ENCODE measurements at places on chromosomes 12 and 14.

DNA sequence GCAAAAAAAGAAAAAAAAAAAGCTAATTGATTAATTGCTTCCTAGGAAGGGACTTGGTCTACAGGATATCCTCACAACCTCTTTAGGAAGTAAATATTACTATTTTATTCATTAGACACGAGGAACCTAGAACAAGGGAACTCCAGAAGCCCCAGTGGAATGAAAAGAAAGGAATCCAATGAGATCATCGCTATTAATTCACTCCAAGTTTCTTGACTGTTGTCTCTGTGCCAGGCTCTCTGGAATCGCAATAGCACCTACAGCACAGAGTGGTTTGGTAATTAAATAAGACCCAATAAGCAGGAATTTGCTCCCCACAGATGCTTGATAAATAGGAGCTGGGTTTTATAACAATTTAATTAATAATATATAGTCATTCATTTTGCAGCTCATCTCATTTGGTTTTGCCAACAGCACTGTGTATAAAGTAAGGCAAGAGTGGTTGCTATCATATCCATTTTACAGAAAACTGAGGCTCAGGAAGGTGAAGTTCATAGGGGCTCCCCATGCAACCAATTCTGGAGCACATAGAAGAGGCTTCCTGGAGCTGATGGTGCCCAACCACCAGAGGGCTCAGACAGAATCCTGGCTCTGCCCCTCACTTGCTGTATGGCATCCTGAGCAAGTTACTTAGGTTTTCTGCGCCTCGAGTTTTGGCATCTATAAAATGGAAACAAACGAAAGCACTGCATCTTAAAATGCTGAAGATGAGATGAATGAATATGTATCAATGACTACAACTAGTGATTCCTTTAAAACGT is 420.2 kb downstream of the MED13L start:
- no peaks in the 10 kb centered on the region for H3K36me3 ChIP-seq
- no peak overlapping the region for H3K4me3 ChIP-seq
- no peak for DNase-seq
- H3K27me3 ChIP-seq: no peaks in the 10 kb centered on the region
- no peaks in the 10 kb centered on the region for H3K4me1 ChIP-seq
- no peak overlapping the region for H3K27ac ChIP-seq

GRCh38 chr14:100762901-100763300 is 36.2 kb downstream of the DLK1 start:
- no peaks in the 10 kb centered on the region for H3K4me1 ChIP-seq
- no peak for DNase-seq
- no peak overlapping the region for H3K27ac ChIP-seq
- no peaks in the 10 kb centered on the region for H3K27me3 ChIP-seq
- no peak overlapping the region for H3K4me3 ChIP-seq

DNA sequence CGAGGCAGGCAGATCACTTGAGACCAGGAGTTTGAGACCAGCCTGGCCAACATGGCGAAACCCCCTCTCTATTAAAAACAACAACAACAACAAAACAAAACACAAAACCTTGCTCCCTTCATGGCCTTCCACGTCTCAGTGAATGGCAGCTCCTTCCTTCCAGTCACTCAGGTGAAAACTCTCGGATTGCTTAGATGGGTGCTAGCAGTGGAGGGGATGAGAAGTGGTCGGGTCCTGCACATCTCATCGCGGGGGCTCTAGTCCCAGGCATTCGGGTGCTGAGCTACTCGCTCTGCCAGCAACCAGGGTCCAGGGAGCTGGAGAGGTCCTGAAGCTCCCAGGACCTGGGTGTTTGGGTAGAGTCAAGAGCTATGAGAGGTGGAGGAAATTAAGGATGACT is 7.7 kb downstream of the SLC6A13 start:
- H3K4me3 ChIP-seq: no peak overlapping the region
- no peaks in the 10 kb centered on the region for H3K36me3 ChIP-seq
- no peak overlapping the region for H3K27ac ChIP-seq
- DNase-seq: no peak
- no peaks in the 10 kb centered on the region for H3K27me3 ChIP-seq
- no peaks in the 10 kb centered on the region for H3K4me1 ChIP-seq

- no peaks in the 10 kb centered on the region for H3K4me1 ChIP-seq
- no peaks in the 10 kb centered on the region for H3K27me3 ChIP-seq
- no peaks in the 10 kb centered on the region for H3K36me3 ChIP-seq
- no peak overlapping the region for H3K27ac ChIP-seq
Observed at GRCh38 chr14:42421377-42422078, 814.9 kb downstream of the LRFN5 start.

- no peaks in the 10 kb centered on the region for H3K4me1 ChIP-seq
- H3K27ac ChIP-seq: no peak overlapping the region
- H3K27me3 ChIP-seq: no peaks in the 10 kb centered on the region
- no peak overlapping the region for H3K4me3 ChIP-seq
Observed at GRCh38 chr12:109963743-109964429, 32.3 kb downstream of the GIT2 start.

- no peaks in the 10 kb centered on the region for H3K27me3 ChIP-seq
- H3K27ac ChIP-seq: no peak overlapping the region
- DNase-seq: no peak
- no peaks in the 10 kb centered on the region for H3K36me3 ChIP-seq
- peak overlapping the region; percentile 62 for H3K4me3 ChIP-seq
- H3K4me1 ChIP-seq: peaks cover 61% of the 10 kb centered on the region
Observed at GRCh38 chr12:113134071-113134470, 1.5 kb downstream of the RASAL1 start.

DNA sequence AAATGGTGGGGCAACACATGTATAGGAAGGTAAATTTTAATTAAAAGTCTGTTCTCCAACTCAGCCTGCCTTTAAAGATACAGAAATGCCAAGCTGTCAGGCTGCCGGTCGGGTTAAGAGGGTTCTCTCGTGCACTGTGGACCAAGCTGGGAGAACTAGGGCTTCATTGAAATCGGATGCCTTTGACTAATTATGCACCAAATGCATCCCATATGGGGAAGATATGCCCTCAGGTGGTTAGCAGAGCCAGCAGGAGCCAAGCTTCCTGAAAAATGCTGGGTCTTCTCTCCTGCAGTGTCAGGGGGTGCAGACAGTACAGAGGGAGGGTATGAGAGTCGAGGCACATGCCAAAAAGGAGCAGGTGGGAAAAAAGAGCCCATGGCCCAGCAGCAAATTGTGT is 236.1 kb downstream of the CACNA1C start:
- H3K27ac ChIP-seq: no peak overlapping the region
- H3K27me3 ChIP-seq: no peaks in the 10 kb centered on the region
- no peaks in the 10 kb centered on the region for H3K36me3 ChIP-seq
- no peak for DNase-seq
- no peaks in the 10 kb centered on the region for H3K4me1 ChIP-seq

DNA sequence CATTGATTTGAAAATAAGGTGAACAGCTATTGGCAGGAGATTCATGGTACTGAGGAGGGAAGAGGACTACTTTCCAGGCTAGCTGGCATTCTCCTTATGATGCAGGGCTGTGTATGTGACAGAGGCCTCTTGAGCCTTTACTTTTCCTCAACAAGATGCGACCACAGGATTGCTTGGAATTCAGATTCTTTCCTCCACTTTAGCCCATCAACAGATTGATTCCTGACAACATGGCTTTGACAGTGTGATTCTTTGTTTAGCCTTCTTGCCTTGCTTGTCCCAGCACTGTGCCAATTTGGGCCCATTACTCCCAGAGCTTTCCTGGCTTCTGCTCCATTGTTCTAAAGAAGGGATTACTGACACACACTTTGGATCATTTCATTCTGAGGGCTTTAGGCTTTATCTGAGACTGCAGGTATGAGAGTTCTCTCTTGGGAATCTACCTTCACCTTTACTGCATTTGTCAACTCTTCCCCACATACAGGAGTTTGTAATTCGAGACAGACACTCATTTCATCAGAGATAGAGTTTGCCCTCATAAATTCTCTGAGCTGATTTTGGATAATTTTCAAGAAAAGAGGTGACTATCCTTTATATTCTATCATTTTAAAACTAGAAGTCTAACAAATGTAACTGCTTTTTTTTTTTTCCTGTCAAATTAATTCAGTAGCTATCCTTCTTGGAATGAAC is 206.4 kb upstream of the GZMB start:
- no peak overlapping the region for H3K4me3 ChIP-seq
- no peak overlapping the region for H3K27ac ChIP-seq
- DNase-seq: no peak
- H3K36me3 ChIP-seq: no peaks in the 10 kb centered on the region

- no peak for DNase-seq
- peaks cover 11% of the 10 kb centered on the region for H3K4me1 ChIP-seq
- no peak overlapping the region for H3K27ac ChIP-seq
- H3K36me3 ChIP-seq: no peaks in the 10 kb centered on the region
- no peaks in the 10 kb centered on the region for H3K27me3 ChIP-seq
Observed at GRCh38 chr14:69318901-69319475, 59.0 kb downstream of the GALNT16 start.

- no peaks in the 10 kb centered on the region for H3K27me3 ChIP-seq
- H3K27ac ChIP-seq: no peak overlapping the region
- peak; percentile 76 for DNase-seq
- no peaks in the 10 kb centered on the region for H3K36me3 ChIP-seq
Observed at GRCh38 chr14:21894003-21894897, 220.6 kb upstream of the OR4E1 start.

DNA sequence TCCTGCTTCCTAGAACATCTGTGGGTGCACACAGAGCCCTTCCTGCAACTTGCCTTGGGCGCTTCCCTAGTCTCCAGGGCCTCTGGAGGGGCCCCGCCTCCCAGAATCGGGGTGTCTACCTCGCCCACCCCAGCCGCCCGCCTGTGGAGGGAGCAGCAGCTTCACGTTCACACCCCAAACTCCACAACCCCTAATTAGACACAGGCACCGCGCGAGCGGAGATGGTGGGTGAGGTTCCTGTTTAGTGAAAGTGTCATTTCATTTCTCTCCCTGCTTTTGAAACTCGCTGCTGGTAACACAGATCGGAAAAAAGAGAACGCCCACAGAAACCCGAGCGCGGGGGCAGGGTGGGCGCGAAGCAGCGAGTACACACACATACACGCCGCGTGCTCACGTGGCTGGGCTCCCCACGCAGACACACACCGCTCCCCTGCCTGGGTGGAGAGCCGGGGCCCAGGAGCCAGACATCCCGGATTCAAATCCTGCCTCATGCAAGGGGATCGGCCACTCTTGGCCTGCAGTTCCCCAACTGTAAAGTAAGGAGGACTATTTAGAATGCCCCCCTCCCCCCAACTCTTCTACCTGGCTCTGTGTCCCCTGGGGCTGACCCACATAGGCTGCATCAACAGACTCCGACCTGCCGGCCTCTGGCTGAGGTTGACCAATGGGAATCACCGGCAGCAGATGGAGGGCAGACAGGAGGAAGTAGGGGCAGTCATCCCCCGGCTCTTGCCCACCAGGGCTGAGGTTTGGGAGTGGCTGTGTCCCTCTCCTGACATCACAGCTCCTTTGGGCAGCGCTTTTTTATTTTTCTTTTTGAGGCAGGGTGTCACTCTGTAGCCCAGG is 79.2 kb upstream of the NCOR2 start:
- peak overlapping the region; percentile 32 for H3K4me3 ChIP-seq
- H3K27me3 ChIP-seq: no peaks in the 10 kb centered on the region
- H3K36me3 ChIP-seq: peaks cover 4% of the 10 kb centered on the region
- peak; percentile 68 for DNase-seq
- H3K27ac ChIP-seq: no peak overlapping the region

DNA sequence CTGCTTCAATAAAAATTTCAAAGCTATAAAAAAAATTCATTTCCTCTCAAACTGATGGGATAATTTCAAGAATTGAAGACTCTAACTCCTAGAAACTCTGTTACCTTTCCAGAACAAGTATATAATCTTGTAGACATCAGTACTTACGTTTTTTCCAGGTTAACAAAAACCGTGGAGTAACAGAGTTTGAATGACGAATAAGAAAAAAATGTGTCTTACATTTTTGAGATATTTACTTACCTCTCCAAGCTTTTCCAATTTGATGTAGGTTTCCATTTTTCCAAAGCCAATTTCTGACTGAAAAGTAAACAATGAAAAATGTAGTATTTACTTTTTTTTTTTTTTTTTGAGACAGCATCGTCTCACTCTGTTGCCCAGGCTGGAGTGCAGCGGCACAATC is 100.2 kb downstream of the CDK17 start:
- H3K4me3 ChIP-seq: no peak overlapping the region
- no peak overlapping the region for H3K27ac ChIP-seq
- DNase-seq: no peak
- peaks cover 23% of the 10 kb centered on the region for H3K4me1 ChIP-seq
- H3K36me3 ChIP-seq: peaks cover 8% of the 10 kb centered on the region

DNA sequence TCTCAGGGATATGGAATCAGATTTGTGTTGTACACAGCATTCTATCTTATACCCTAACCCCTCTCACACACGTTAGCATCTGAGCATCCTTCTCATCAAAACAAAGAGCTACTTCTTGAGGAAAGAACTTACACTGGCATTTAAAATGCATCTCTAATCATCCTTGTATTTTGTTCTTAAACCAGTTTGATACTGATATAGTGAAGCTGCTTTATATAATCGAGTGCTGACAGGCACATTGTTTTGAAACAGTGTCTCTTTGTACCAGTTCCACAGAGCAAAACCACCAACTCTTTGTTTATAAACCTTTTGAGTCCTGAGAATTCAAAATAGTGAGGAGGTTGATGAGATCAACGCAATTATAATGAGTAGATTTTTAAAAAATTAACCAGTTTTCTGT is 8.8 kb downstream of the GPR33 start:
- no peaks in the 10 kb centered on the region for H3K36me3 ChIP-seq
- no peaks in the 10 kb centered on the region for H3K4me1 ChIP-seq
- no peak overlapping the region for H3K4me3 ChIP-seq
- no peaks in the 10 kb centered on the region for H3K27me3 ChIP-seq
- no peak overlapping the region for H3K27ac ChIP-seq
- no peak for DNase-seq

- H3K36me3 ChIP-seq: no peaks in the 10 kb centered on the region
- no peak overlapping the region for H3K27ac ChIP-seq
- H3K27me3 ChIP-seq: no peaks in the 10 kb centered on the region
- H3K4me1 ChIP-seq: no peaks in the 10 kb centered on the region
Observed at GRCh38 chr14:99326041-99326710, 54.2 kb upstream of the BCL11B start.

DNA sequence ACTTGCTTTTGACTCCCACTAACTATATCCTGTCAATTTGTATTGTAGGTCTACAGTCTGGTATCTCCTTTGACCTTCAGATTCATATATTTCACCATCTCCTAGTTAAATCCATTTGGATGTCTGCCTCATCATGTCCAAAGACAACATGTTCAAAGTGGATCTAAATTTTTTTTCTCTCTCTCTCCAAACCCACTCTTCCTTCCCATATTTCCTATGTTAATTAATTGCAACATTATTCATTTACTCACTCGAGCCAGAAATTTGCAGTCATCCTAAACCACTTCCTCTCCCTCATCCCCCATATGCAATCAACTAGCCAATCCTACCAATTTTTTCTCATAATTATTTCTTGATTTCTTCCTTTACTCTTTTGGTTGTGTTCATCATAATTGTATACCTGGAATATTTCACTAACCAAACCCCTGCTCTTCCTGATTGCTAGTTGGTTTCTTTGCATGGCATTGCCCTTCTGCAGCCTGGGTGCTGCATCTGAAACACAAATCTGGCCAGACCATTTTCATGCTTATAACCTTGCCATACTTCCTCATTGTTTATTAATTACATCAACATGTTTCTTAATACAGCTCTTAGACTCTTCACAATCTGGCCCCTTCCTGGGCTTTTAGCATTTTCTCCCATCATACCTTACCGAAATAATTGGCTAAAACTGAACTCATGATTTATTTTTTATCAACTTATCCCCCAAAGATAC is 442.2 kb downstream of the ADAMTS20 start:
- no peaks in the 10 kb centered on the region for H3K36me3 ChIP-seq
- H3K27me3 ChIP-seq: no peaks in the 10 kb centered on the region
- no peak overlapping the region for H3K27ac ChIP-seq
- H3K4me1 ChIP-seq: peaks cover 25% of the 10 kb centered on the region
- H3K4me3 ChIP-seq: no peak overlapping the region
- no peak for DNase-seq

- DNase-seq: no peak
- no peaks in the 10 kb centered on the region for H3K36me3 ChIP-seq
- H3K27me3 ChIP-seq: no peaks in the 10 kb centered on the region
- H3K27ac ChIP-seq: peak overlapping the region; percentile 4
- H3K4me1 ChIP-seq: peaks cover 10% of the 10 kb centered on the region
Observed at GRCh38 chr14:42323426-42323825, 716.8 kb downstream of the LRFN5 start.
